ENCODE measurements at places on chromosomes 3 and 15. TPM values are rescaled to one million over a fixed set of nuclear protein-coding genes. Genes with fewer than 3 reads are reported as not detected.

The BFSP2 gene
- 1.0 TPM for total RNA-seq

The NEK10 gene
- total RNA-seq = 0.86 TPM

The PAK6 gene
- total RNA-seq = 0.65 TPM

The TMC3 gene
- not detected for total RNA-seq

The CD86 gene
- 21.6 TPM for total RNA-seq

The EIF4E3 gene
- total RNA-seq = 76.9 TPM

The PLCB2 gene
- 140 TPM for total RNA-seq

The CPN2 gene
- total RNA-seq = not detected

The ADAMTS9 gene
- total RNA-seq = not detected

The BTLA gene
- total RNA-seq = 46.3 TPM

The CCR3 gene
- total RNA-seq = 1.2 TPM

The CTDSPL2 gene
- total RNA-seq = 66.7 TPM

The FOXL2NB gene
- total RNA-seq = not detected

The GABRB3 gene
- total RNA-seq = not detected

The SLC24A5 gene
- total RNA-seq = not detected

The KIF9 gene
- 3.1 TPM for total RNA-seq

The SLC51A gene
- not detected for total RNA-seq

The SELENOK gene
- total RNA-seq = 80.9 TPM

The ECE2 gene
- not detected for total RNA-seq

The CLDN11 gene
- not detected for total RNA-seq

The KIAA1143 gene
- total RNA-seq = 31.3 TPM

The MUC20 gene
- 2.8 TPM for total RNA-seq

The TM4SF18 gene
- total RNA-seq = not detected

The HACD2 gene
- total RNA-seq = 21.0 TPM

The EPB42 gene
- not detected for total RNA-seq

The UPK1B gene
- total RNA-seq = not detected

The GOLGA8K gene
- 0.81 TPM for total RNA-seq

The SAMD7 gene
- not detected for total RNA-seq

The ACP3 gene
- not detected for total RNA-seq

The IL5RA gene
- total RNA-seq = not detected
